ENCODE measurements at places on chromosomes 12 and 14.
A peak's percentile ranks its signal among the peaks of the same experiment; 100 is the strongest.

GRCh38 chr12:31783996-31784645 is 55.3 kb upstream of the AMN1 start:
- no peak for DNase-seq

GRCh38 chr14:42961509-42961908 is 1354.8 kb downstream of the LRFN5 start:
- no peak for DNase-seq

GRCh38 chr12:63298386-63298930 is 147.5 kb upstream of the AVPR1A start:
- DNase-seq: no peak

DNA sequence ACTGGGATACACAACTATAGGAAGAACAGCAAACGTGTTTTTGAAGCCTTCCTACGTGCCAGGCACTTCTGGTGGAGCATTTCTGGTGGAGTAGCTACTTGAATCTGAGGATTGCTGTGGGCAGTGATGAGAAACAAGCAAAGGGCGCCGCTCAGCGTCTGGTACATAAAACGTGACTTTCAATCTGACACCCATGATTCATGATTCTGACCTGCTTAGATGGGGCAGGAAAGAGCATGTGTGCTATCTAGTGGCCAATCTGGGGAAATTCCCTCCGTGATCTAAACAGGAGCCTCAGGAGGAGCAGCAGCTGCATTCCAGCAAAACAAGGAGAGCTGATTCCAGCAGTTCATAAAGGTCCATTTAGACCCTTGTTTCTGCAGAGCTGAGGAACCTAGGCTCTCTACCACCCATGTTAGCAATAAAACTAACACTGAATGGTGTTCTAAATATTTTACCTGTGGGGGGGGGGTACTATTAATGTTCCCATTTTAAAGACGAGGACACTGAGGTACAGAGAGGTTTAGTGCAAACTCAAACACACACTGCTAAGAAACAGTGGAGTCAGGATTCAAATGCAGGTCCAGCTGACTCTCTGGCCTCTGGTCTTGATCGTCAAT is 37.8 kb downstream of the PAH start:
- peak; percentile 78 for DNase-seq

GRCh38 chr12:6821591-6822425 is at the start of gene GPR162:
TSS of gene GPR162 (plus strand) at chr12:6821821. CDS start at chr12:6823899, 2,078 bp downstream.
- DNase-seq: peak; percentile 61

All from GM23248 (cell line).